ENCODE measurements at places on chromosomes 11 and 22. TPM values are rescaled to one million over a fixed set of nuclear protein-coding genes. Genes with fewer than 3 reads are reported as not detected.

DNA sequence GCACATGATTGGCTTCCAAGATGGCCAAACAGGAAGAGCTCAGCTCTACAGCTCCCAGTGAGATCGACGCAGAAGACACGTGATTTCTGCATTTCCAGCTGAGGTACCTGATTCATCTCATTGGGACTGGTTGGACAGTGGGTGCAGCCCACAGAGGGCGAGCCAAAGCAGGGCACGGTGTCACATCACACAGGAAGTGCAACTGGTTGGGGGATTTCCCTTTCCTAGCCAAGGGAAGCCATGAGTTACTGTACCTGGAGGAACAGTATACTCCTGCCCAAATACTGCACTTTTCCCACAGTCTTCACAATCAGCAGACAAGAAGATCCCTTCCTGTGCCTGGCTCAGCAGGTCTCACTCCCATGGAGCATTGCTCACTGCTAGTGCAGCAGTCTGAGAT, 131.2 kb downstream of the DLG2 start:
- DNase-seq = no peak

- peak; percentile 30 for DNase-seq
Measured at GRCh38 chr11:45755281-45755859, 49.6 kb upstream of the SLC35C1 start.

GRCh38 chr11:92738276-92738675, 231.2 kb upstream of the MTNR1B start:
- no peak for DNase-seq

- no peak for DNase-seq
Measured at GRCh38 chr11:116175707-116176106, 597.1 kb downstream of the BUD13 start.

The P4HA3 gene
- total RNA-seq = not detected

DNA sequence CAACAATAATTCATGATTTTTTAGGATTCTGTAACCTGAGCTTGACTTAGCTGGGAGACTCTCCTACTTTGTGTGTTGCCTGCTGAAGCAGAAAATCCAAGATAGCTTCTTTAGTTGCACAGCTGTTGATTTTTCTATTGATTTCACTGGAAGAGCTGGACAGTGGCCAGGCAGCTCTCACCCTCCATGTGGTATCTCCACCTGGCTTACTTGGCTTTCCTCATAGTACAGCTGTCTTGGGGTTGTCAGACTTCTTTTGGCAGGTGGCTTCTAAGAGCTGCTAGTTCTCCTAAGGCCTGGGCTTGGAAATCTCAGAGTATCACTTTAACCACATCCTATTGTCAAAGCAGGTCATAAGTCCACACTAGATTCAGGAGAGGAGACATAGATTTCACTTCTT, 130.8 kb upstream of the SPON1 start:
- no peak for DNase-seq

DNA sequence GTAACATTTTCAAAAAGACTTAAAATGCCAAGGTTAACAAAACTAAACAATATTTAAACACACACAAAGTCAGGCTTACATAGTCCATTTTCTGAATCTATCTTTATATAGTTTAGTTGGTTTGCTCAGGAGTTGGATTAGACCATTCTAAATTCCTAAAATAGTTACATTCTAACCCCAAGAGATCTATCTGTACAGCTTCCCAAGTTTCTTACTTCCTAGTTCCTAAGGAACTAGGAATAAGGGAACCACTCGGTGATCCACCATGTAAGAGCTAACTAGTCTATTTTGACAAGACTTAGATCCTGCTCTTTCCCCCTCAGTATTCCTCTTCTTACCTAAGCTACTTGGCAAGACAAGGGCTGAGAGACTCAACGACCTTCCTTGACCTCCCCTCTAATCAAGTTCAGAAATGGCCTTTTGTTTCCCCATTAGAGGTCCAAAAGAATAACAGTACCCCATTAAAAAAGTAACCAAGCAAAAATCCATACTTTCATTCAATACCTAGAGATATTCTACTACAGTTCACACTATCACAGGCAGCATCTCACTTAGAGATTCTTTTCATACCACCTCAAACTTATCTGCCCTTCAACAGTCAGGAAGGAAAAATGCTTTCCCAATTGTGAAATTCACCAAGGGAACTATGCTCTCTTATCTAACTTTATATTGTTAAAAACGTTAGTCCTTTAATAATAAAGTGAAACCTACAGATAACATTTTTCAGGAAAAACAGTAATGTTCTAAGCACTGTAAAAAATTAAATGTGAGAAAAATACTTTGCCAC, 253.1 kb downstream of the TTC28 start:
- DNase-seq = no peak

The NLRP14 gene
- 0.07 TPM for total RNA-seq

DNA sequence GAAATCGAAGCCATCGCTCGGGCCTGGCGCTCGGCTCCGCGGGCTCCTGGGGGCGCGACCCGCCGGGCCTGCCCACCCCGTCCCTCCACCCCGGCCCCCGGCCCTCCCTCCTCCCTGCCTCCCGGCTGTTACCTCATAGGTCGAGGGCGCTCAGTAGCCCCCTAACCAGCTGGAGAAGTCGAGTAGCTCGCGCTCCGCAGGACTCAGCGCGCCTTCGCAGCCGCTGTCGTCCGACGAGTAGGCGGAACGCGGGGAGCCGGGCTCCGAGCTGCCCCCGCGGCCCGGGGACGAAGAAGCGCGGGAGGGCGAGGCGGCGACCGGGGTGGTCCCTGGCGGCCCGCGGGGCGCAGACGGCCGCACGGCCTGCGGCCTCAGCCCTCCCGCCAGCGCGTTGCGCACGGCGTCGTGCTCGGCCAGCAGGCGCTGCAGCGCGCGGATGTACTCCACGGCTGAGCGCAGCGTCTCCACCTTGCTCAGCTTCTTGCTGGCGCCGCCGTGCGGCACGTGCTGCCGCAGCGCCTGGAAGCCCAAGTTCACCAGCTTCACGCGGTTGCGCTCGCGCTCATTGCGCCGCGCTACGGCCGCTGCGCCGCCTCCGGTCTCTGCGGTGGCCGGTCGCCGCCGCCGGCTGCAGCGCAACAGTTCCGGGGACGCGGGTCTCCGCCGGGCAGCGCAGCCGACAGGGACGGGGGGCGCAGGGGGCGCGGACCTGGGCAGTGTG, 627 bp downstream of the ASCL2 start:
- peak; percentile 89 for DNase-seq

The CCDC82 gene
- total RNA-seq = 7.4 TPM

DNA sequence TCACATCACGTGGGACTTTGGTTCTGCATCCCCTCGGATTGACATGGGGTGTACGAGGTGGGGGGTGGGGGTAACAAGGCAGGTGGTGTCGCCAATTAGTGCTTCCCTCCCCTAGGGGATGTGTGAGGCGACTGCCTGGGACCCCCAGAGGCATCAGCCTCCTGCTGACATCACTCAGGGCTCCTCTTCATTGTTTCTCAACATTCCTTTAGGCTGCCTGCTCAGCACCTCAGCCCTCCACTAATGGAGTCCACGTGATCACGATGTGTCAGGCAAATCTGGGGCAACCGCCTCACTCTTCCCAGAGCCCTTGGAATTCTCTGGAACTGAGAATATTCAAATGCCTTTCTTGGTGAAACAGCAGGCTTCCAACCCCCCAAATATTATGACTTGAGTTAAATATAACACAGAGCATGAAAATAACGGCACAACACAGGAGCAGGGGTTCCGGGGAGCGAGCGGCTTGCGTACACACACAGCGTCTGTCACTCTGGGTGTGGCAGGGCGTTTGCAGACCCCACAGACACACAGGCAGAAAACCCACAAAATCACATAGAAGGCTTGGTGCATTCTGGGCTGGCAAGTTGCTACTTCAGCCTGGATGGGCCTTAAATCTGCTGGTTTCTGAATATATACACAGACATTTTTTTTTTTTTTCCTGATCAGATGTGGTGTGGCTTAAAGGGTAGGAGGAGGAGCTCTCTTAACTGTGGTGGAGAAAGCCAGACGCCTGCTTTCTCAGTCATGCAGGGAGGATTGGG, 170.1 kb upstream of the CADM1 start:
- peak; percentile 63 for DNase-seq

All from H7 (cell line).